ENCODE measurements at places on chromosomes 7 and 10. TPM values are rescaled to one million over a fixed set of nuclear protein-coding genes. Genes with fewer than 3 reads are reported as not detected.

DNA sequence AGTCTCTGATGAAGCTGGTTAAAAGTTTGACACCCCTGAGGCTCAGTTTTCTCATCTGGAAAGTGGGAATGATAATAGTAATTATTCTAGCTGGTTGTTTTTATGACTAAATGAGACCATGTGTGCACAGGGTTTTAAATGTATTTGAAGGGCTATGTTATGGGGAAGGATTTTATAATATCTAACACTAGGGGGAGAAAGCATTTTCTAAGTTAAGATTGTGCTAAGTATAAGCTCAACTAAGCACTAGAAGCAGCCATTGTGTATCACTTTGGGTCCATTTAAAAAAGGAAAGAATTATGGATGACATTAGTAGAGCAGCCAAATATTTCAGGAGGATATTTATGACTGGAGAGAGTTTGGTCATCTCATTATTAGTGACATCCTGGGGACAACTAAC, 49.5 kb upstream of the CREB5 start:
- no peak for DNase-seq

GRCh38 chr10:103547391-103547946, 54.0 kb downstream of the NEURL1 start:
- no peak for DNase-seq

GRCh38 chr7:45978731-45979211, 57.7 kb upstream of the IGFBP3 start:
- no peak for DNase-seq

- DNase-seq, result no peak
Observed at GRCh38 chr7:155839461-155839860, 27.2 kb upstream of the SHH start.

DNA sequence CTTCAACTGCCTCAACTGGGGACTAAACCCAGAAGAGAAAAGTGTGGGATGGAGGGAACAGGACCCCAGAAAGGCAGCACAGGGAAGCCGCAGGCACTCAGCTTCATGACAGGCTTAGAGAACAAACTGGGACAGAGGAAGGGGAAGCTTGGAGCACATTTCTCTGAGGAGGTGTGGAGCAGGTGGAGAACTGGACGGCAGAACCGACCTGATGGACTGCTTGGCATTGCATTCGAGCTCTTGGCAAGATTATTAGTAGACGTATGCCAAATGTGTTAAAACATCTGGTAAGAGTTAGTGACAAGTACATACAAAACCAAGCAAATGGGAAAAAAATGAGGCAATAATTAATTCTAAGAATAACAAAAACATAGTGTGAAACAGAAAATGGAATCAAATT, 335.7 kb downstream of the SFMBT2 start:
- DNase-seq, result no peak

GRCh38 chr10:8876171-8876570, 821.7 kb downstream of the GATA3 start:
- DNase-seq, result no peak

ACHE gene
- 1.8 TPM for total RNA-seq

PGAM2 gene
- total RNA-seq, result 0.27 TPM

NEUROG3 gene
- not detected for total RNA-seq
